Activated effector memory CD4-positive, alpha-beta T cell treated with Interleukin-2 at 50 U/mL for 16 hours (primary cell): ENCODE measurements at places on chromosomes 1 and 21.

GRCh38 chr1:154821083-154821482, 49.0 kb downstream of the KCNN3 start:
- DNase-seq, result no peak

- no peak for DNase-seq
Observed at GRCh38 chr1:69483246-69483645, 84.5 kb upstream of the LRRC7 start.

DNA sequence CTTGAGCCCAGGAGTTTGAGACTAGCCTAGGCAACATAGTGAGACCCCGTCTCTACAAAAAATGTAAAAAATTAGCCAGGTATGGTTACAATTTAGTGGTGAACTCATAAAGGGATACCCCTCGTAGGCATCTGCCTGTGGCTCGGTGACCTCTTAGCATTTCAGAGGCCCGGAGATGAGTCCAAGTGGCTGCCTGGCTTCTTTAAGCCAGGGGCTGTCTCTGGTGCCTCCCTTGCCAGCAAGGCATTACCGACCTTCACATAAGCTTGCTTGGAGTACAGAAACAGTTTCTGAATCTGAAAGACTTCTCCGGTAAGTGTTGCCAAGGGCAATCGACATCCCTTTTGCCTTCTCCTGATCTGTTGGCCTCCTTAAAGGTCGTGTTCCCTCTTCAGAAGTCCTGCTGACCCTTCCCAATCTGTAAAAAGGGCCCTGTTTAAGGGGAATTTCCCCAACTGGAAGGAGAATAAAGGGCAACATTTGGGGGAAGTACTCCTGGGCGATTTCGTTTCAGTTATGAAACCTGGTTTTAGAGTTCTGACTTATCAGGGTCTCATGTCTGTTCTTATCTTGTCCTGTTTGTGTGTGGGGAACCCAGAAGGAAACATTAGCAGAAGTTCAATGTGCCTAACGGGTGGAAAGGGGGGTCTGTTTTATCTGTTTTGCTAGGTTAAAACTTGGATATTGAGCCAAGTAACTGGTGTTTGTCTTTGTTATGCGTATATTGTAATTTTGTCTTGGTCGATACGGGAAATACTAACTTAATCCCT, 32.9 kb downstream of the KIFAP3 start:
- no peak for DNase-seq

GRCh38 chr1:56933606-56934005, 32.2 kb downstream of the C8B start:
- no peak for DNase-seq

GRCh38 chr1:1441002-1441888, 5.8 kb downstream of the VWA1 start:
- DNase-seq, result peak; percentile 32

DNA sequence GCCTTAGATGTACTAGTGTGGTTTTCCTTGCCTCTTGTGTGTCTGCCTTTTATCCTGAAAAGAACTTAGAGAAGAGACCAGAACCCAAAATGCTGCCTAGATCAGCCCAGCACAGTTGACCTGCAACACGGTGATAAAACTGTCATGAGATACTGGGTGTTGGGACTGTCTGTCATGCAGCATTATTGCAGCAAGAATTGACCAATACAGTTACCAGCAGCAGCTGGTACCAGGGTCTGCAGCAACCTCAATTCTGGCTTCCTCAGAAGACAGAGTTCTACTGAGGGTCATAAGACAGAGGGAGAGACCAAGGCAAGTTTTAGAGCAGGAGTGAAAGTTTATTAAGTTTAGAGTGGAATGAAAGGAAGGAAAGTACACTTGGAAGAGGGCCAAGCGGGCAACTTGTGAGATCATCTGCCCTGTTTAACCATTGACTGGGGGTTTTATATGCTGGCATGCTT, 182.0 kb downstream of the DYRK1A start:
- no peak for DNase-seq

GRCh38 chr1:217542837-217543236, 88.1 kb downstream of the GPATCH2 start:
- no peak for DNase-seq
